ENCODE measurements at places on chromosomes 3 and 15.

DNA sequence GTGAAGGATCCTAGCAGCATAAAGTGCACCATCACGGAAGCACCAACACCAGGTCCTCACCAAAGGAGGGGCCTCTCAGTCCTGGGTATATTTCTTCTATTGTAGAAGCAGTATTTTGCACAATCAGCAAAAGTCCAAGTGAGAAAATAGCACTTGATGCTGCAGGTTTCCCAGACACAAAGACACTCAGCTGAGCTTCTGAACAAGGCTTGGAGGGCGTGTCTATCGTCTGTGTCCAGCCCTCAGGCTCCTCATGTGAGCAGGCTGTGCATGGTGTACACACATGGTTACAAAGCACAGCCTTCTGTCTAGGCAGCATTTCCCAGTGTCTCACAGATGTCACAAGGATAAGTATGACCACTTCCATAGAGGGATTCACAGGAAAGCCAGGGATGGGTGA lies 98.3 kb upstream of the SPATA12 start:
- DNase-seq = no peak

DNA sequence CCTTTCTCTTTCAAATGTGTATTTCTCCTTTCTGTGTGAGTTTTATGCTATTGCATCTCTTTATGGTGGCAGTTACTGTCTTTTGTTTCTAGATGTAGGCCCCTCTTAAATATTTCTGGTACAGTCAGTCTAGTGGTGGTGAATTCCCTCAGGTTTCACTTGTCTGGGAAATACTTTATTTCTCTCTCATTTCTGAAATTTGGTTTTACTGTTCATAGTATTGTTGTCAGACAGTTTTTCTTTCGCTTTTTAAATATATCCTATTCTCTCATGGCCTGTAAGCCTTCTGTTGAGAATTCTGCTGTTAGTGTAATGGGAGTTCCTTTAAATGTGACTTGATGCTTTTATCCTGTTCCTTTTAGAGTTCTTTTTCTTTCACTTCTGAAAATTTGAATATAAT lies 874.0 kb downstream of the PLOD2 start:
- no peak for DNase-seq

DNA sequence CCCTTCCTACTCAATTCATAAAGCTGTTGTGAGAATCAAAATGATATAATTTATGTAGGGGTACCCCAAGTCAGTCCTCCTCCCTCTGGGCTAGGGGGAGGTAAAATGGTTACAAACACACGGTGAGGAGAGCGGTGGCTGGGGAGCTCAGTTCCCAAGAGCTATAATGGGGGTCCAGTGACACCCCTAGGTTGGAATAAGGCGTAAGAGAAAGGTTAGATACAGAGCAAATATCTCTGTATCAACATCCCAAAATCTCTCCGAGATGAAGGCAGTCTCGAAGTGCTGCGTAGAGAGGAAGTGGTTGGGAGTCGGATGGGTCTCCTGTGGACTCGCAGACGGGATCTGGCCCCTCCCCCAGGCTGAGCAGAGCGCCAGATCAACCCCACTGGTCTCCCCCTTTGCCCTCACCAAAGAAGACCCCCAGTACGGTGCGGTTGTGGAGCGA lies 1.8 kb downstream of the DUOX2 start:
- no peak for DNase-seq

DNA sequence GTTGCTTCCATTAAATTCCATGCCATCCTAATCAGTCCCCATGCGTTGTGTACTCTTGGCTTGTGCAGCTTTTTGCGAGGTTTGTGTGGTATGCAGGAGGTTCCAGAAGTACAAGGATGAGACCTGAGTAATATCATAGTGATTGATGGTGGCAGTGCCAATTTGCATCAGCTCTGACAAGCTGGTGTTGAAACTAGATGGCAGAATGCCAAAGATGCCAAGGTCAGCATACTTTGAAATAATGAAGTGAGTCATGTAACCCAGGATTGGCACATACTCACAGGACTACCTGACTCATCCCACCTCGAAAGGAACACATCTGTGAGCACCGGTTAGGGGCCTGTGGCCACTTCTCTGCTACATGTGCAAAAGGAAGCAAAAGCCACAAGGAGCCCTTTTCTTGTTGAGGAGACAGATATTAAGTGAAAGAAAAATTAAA lies 14.3 kb downstream of the KAT2B start:
- no peak for DNase-seq

DNA sequence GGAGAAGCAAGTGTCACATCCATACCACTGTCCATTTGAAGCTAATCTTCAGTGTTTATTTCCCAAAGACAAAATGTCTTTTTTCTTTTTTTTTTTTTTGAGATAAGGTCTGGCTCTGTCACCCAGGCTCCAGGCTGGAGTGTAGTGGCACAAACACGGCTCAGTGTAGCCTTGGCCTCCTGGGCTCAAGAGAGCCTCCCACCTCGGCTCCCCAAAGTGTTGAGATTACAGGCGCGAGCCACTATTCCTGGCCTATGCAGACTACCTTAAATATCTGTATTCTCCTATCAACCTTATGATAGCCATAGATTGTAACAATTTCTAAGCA lies 27.7 kb upstream of the VPS33B start:
- no peak for DNase-seq

DNA sequence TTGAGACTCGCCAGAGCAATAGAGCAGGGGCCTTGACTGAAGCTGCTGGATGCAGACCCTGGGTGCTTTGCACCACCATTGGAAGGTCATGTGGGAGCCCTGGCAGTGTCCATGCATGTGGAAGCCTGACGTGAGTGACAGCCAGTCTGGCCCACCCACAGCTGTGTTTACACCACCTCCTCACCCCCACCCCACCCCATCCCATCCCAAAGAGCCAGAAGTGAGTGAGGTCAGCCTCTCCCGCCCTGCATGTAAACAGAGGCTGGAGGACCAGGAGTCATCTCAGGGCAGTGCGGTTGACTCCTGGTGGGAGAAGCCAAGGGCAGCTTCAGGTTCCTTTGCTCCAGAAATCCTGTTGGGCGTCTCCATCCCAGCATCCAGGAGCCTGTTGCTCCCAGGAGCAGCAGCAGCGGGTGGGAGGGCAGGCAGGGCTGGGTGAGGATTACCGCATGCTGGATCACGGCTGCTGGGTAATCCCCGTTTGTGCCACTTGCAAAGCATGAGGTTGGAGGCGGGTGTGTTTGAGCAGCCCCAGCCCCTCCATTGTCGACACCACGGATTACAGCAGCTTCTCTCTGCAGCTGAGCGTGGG lies 44.6 kb downstream of the CORO2B start:
- peak; percentile 95 for DNase-seq

GRCh38 chr3:156787001-156787400 lies 39.2 kb upstream of the LEKR1 start:
- DNase-seq = no peak

- DNase-seq = no peak
Observed at GRCh38 chr3:67593761-67594234, 60.6 kb downstream of the SUCLG2 start.

DNA sequence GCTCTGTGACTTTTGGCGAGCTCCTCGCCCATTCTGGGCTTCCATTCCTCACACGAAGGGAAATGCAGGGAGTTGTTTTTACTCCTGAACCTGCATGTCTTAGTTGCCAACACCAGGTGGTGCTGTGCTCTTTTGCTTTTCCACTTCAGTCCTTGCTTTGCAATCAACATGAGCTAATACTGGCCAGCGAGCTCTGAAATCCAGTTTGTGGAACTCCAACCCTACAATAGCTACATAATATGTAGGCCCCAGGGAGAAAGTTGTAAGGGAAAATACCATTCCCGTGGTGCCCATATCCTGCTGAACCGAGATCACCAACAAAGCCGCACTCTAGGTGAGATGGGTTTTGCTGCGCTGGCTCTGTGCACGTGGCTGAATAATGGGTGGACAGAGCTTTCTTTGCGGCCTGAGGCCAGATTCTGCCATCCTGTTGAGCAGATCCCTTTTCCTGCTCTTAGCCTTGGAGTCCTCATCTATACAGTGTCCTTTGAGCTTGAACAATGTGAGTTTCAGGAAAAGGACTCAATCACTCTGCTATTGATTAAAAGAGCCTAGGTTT lies 25.0 kb downstream of the LSM3 start:
- peak; percentile 74 for DNase-seq

DNA sequence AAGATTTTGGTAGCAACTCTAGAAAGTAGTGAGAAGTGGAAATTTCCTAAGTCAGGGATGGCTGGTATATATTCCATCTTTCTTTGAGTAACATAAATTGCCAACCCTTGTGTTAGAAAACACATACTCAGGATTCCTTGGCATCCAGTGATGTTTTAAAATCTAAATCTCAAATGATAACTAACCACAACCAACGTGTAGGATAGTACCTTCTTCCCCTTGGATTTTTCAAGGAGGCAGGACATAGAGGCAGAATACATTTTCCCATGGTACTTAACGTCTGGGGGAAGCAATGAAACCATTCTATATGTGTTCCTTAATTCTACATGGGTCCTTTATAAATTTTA lies 93.4 kb downstream of the WDR76 start:
- no peak for DNase-seq

DNA sequence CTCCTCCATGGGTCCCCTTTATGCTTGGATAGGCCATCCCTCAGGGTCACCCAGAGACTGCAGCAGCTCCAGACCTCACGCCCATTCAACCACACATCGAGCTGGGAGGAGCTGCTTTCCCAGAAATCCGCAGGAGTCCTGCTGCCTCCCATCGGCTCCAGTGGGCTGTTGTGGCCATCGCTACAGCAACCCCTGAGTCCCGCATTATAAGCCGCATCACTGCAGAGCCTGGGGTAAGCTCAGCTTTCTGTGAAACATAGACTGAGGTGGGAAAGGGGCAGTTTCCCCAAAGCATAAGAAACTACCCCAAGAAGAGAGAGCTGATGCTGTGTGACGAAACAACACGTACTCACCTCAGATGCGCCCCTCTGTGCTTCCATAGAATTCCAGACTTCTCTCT lies 35.7 kb downstream of the MRPL46 start:
- no peak for DNase-seq

- DNase-seq = no peak
Observed at GRCh38 chr3:180980611-180981010, 8.9 kb downstream of the DNAJC19 start.

GRCh38 chr3:166471074-166471767 lies 634.0 kb upstream of the BCHE start:
- DNase-seq = no peak

- DNase-seq = no peak
Observed at GRCh38 chr3:14474363-14475081, 65.6 kb downstream of the GRIP2 start.

DNA sequence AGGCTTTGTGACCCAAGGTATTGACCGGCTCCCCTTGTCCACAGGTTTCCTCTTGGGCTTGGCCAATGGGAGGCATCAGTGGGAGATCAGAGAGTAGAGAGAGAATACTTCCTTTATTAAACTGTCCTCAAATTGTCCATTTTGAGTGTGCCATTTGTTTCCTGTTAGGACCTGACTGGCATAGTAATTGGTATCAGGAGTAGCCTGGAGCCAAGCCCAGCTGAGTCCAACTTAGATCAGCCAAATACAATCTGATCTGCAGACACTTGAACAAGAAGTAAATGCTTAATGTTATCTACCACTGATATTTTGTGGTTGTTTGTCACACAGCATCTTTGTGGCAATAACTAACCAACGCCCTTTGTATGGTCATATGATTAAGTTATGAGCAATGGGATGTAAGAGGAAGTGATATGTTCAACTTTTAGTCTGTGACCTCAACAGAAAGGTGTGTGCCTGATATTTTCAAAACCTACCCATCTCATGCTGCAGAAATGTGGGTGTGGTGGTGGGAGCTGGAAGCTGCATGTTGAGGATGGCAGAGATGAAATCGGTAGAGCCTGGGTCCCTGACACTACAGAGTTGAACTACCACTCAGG lies 13.3 kb downstream of the MYD88 start:
- DNase-seq = no peak

- no peak for DNase-seq
Observed at GRCh38 chr3:133295199-133295901, 104.5 kb upstream of the BFSP2 start.

DNA sequence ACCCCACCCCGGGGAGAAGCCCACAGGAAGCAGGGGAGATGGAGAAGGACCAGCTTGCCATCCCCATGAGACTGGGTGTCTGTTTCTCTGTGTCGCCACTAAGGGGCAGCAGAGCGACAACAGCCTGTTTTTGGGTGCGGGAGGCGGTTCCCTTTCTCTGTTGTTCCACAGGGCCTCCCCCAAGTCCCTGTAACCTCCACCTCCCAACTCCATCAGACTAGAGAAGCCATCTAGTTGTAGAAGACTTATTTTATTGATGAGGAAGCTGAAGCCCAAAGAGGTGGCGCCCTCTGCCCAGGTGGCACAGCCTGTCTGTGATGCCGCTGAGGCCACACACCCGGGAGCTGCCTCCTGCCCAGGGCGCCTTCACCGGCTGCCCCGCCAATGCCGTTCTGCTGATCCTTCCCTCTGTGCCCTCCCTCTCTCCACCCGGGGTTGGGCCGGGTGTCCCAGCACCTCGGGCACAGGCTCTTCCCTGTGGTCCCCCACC lies 3.9 kb upstream of the CCDC9B start:
- DNase-seq = peak; percentile 73

- no peak for DNase-seq
Observed at GRCh38 chr15:69626095-69627066, 173.8 kb downstream of the RPLP1 start.
